Fibroblast of the aortic adventitia (primary cell): ENCODE measurements at places on chromosomes 1 and 21. TPM values are rescaled to one million over a fixed set of nuclear protein-coding genes. Genes with fewer than 3 reads are reported as not detected.

DNA sequence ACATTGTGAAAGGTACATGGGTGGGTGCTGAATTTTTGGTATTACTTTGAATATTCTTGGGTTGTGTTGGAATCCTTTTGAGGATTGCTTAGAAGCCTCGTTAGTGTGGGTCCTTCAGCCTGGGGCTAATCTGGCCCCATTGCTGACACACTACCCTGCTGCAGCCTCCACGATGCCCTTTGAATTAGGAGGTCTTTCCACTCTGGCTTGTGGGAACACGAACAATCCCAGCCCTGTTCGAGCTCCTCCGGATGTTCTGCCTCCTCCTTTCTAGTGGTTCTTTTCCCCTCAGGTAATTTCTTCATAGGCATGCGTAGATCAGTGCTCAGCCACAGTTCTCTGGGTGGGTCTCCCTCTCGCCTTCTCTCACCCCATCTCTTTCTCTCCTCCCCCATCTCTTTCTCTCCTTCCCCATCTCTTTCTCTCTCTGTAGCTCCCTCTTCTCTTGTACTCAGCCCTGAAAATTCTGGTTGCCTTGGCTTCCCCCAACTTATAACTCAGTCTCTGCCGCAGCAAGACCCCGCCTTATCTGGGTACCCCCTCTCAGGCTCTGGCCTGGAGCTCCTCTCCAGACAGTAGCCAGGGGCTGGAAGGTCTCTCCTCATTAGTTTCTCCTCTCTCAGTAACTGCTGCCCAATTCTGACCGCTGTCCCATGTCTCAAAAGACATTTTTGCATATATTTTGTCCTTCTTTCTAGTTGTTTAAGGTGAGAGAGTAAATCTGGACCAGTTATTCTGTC, 46.0 kb upstream of the SLC19A1 start:
- DNase-seq: no peak

- DNase-seq: peak; percentile 12
Observed at GRCh38 chr1:207603777-207604176, 41.2 kb upstream of the CR1L start.

IVNS1ABP gene
- total RNA-seq: 41.0 and 49.3 TPM in 2 replicates

GRCh38 chr21:31708541-31708940, 23.4 kb downstream of the SCAF4 start:
- DNase-seq: no peak

DNA sequence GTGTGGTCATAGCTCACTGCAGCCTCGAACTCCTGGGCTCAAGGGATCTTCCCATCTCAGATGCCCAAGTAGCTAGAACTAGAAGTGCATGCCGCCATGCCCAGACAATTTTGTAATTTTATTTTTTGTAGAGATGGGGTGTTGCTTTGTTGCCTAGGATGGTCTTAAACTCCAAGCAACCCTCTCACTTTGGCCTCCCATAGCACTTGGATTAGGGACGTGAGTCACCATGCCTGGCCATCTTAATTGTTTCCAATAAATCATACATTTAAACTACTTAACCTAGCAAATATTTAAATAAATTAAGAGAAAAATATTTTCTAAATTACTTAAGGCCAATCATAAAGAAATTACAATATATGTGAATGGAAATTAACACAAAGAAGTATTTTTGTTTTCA, 35.1 kb upstream of the ADGRL4 start:
- DNase-seq: peak; percentile 16

INSRR gene
- 0.08 TPM in 1 of 2 replicates, not detected in the other for total RNA-seq

GRCh38 chr1:111219557-111220286, 7.8 kb upstream of the CHI3L2 start:
- no peak for DNase-seq

DNA sequence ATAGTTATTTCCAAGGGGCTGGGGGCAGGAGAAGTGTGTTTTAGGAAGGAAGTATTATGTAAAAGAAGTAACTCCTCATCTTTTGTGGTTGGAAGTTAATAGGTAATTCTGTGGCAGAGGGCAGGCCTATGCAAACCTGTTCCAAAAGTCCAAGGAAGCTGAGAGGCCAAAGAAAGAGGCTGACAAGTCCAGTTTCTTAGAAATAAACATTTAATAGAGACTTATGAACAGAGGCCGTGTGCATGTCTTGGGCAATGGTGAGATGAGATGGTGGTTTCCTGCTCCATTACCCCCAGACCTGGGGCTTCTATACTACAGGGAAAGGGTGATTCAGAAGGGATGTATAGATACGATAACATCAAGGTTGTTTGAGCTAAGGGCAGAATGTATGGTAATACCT, 7.6 kb upstream of the CA14 start:
- DNase-seq: no peak

DNA sequence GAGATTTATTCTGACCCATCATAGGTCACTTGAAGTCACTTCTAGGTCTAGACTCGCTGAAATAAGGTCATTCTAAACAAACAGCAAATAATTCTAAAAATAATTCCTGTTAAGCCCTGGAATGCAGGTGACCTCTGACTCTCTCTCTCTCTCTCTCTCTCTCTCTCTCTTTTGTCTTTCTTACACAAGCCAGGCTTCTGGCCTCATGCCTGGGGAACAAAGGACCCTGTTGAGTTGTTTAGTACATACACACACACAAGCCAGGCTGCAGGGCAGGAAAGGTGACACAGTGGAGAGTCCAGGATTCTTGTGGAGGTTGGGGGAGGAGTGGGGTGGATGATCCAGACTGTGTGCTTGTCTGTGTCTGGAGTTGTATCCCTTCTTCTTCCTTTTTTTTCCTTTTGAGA, 4.0 kb upstream of the MEX3A start:
- peak; percentile 63 for DNase-seq

DNA sequence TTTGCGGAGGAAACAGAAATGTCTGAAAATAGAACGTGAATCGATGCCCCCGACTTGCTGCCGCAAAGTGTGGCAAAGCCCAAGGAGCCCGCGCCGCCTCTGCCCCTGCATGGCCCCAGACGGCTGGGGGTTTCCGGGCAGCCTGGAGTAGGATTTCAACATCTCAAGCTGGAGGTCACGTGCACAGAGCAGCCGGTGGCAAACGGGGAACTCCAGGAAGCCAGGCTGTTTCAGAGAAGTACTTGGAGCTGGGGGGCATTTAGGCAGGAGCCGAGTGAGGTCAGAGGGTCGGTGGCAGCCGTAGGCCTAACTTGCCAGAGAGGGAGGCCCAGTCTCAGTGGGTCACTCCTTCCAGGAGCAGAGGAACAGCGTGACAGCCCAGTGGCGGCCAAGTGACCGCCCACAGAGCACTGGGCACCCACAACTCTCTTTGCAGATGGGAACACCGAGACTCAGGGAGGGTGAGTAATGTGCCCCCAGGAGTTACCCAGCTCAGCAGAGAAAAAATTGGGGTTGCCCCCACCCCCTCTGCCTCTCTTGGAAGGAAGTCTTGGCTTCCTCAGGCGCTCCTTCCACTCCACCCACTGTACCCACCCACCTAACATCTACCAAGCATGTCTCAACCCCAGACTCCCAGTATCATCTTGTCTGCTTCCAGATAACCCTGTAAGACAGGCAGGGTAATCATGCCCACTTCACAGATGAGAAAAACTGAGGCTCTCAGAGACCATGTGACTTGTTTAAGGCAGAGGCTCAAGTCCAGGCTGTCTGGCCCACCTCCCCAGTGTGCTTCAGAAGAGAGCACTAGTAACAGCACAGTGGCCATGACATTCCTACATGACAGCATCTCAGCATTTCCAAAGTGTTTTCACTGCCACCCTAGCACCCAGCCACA, 179.4 kb downstream of the HIVEP3 start:
- peak; percentile 27 for DNase-seq

DNA sequence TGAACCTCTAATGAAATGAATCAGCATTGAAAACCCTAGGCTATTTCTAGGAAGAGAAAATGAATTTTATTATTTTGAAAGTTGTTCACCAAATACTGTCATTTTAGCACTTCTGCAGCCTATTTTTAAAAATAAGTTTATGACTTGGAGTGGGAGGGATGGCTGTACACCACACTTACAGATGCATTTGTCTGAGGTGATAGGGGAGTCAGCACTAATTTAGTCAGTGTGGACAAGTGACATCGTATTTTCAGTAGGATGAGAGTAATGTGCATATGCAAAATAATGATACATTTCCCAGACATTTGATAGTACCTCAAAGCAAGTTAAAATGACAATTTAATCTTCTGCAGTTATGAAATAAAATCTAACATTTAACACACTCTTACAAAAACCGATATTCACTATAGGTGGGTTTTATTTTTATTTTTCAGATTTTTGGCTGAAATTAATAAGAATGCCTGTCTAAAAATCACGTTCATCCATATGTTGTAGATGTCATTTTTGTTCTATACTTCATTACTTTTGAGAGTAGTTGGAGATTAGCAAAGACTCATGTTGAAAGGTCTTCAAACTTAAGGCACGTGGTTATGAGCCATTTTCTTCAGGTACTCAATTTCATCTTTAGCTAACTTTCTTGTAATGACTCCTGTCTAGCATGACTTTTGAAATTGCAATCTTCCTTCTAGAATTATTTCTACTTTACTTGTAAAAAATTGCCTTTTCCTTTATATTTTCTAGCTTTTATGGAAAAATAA, 186.7 kb downstream of the NCAM2 start:
- no peak for DNase-seq

DCDC2B gene
- total RNA-seq: not detected in 2 replicates

SPRR4 gene
- not detected in 2 replicates for total RNA-seq

DNA sequence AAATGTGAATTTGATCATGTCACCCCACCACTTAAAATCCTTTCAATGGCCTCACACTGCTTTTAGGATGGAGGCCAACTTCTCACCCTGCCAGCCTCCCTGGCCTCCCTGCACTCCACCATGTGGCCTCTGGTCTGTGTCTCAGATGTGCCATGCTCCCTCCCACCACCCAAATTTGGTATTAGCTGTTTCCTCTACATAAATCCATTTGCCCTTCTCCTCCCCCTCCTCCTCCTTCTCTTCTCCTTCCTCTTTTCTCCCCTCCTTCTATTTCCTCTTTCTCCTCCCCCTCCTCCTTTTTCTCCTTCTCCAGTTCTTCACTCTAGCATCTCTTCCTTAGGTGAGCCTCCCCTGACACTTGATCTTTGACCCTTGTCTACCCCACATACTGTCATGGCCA, 16.7 kb upstream of the GUCA2B start:
- DNase-seq: no peak

- no peak for DNase-seq
Observed at GRCh38 chr1:210233216-210233494, 559 bp downstream of the SERTAD4 start.

GRCh38 chr1:166915042-166915441, 39.0 kb upstream of the TADA1 start:
- DNase-seq: no peak

DNA sequence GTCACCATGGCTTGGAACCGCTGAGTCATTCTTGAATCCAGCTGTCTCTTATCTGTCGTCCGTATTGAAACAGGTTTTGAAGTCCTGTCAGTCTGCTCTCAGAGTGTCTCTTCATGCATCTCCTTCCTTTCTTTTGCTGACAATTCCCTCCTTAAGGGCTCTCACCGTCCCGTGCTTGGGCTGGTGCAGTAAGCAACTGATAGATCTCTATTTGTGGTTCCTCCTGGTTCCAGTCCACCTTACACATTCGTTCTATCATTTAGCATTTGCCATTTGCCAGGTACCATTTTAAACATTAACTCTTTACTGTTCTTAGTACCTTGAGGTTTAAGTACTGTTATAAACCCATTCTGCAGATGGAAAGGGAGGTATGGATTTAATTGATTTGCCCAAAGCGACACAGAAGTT, 88.9 kb downstream of the DYRK1A start:
- peak; percentile 20 for DNase-seq

DNA sequence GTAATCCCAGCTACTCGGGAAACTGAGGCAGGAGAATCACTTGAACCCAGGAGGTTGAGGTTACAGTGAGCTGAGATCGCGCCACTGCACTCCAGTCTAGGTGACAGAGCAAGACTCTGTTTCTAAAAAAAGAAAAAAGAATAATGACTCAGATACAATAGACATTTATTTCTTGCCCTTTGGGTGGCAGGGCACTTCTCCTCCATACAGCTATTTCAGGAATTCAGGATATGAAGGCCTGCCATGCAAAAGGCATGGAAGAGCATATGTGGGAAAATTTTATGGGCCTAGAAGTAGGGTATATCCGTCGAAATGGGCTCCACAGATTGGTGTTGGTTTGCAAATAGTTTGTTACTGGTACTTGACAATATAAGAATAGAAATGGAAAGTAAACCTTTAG, 20.2 kb upstream of the POGZ start:
- no peak for DNase-seq

- peak; percentile 75 for DNase-seq
Observed at GRCh38 chr1:56190806-56191365, 388.5 kb downstream of the PLPP3 start.

LYPD8 gene
- total RNA-seq: 0.27 TPM in 1 of 2 replicates, not detected in the other

AKT3 gene
- 36.6 and 44.6 TPM in 2 replicates for total RNA-seq

GRCh38 chr1:176884286-176884685, 280.2 kb downstream of the ASTN1 start:
- DNase-seq: no peak

- no peak for DNase-seq
Observed at GRCh38 chr1:11997081-11997850, 17.0 kb downstream of the MFN2 start.

DNA sequence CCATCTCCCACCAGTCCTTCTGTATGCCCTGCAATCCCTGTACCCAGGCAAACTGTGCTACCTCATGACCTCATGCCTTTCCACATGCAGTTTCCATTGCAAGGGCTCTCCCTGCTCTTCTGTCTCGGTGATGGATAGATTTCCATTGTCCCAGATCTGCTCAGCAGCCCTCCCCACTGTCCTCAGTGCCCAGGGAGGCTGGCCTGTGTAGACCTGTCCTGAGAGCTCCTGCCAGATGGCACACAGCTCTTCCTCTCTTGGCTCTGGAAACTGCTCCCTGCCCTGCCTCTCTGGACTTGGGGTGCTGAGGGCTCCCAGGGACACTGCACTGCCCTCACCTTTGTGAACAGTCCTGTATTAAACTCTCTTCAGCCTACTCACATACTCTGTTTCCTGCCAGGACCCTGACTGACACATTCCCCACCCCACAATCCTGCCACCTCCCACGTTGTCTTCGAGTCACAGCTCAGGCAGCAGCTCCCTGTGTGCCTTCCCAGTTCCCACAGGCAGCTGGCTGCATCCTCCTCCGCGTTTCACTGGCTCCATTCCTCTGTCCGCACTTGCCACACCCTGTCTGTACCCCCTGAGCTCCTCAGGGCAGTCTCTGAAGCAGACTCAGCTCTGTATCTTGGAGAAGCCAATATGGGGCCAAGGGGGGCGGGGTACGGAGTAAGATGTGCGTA, 57.0 kb downstream of the SPATA46 start:
- peak; percentile 8 for DNase-seq

ERVH48-1 gene
- total RNA-seq: 0.74 TPM in 1 of 2 replicates, not detected in the other

AMPD1 gene
- not detected in 2 replicates for total RNA-seq

DNA sequence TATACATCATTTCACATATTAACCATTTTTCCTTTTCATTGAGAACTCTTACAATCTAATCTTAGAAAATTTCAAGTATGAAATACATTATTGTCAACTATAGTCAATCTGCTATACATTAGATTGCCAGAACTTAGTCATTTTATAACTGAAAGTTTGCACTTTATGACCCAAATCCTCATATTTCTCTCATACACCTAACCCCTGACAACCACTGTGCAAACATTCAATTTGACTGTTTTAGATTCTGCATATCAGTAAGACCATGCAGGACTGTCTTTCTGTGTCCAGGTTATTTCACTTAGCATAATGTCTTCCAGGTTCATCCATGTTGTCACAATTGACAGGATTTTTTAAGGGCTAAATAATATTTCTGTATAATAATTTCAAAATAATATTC, 1299.0 kb upstream of the B3GALT2 start:
- DNase-seq: no peak
